Fibroblast of villous mesenchyme (primary cell): ENCODE measurements at places on chromosomes 3 and 15. TPM values are rescaled to one million over a fixed set of nuclear protein-coding genes. Genes with fewer than 3 reads are reported as not detected.
A peak's percentile ranks its signal among the peaks of the same experiment; 100 is the strongest.

DNA sequence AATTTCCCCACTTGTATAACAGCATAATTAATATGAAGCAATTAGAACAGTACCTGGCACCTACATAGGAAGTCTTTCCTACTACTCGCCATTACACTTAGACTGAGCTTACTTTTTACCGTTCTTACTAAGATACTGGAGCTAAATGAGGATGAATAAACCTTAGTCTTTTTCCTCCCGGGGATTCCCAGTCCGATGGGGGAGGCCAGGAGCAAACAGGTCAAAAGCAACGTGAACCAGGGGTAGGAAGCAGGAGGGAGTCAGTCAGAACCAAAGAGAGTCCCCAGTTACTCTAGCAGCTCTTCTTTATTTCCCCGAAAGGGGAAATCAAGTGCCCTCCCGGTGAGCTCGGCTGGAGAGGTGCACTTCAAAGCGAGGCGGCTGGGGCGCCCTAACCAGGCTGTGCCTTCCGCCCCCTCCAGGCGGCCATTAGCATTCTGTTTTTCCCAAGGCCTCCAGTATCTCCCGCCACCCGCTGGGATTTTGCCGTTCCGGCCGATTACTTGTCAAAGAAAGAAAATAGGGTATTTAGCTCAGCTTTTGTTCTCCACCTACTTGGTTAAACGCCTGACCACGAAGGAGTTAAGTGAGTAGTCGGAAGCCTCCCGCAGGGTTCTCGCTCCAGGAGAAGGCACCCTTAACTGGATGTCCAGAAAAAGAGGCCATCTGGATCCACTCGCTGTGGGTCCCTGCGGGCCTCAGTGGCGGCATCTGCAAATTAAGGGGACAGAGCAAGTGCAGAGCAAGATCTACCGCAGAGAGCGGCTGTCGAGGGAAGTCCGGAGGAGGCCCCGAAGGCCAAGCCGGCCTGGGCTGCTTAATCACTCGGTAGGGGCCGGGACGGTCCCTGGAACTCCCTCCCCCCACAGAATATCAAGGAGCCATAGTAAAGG lies 6.3 kb upstream of the EOMES start:
- no peak for DNase-seq

DNA sequence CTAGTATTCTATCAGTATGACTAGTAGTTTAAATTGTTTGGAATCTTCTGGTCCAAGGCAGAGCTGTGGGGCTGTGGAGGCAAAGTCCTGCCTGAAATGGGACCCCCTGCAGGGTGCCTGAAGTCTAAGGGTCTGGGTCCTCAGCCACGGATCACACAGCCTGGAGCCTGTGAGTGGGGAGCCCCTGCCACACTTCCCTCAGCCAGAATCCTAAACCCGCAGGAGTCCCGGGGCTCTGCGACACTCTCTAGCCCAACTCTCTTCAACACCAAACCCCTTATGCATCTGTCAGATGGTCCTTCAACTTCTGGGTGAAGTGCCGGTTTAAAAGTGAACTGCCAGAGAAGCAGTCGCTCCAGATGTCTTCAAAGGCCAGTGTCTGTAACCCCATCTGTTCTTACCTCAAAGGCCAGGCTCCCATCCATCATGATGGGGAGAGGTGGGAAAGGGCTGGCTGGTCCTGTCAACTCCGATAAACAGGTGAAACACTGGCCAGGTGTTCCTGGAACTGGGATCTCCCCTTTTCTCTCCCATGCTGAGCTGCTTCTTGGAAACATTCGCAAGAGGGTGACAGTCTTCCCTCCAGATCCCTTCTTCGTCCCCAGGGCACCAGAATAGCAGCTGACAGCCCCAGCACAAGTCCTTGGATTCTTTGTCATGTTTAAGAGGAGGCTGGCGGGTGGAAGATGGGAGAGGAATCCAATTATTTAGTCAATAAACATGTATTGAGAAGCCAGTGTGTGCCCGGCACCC lies 45.6 kb downstream of the CPN2 start:
- DNase-seq: no peak

The EFHB gene
- under 0.01 TPM in 1 of 2 replicates, not detected in the other for total RNA-seq

- DNase-seq: no peak
Measured at GRCh38 chr15:85584872-85585271, 204.5 kb downstream of the AKAP13 start.

The CACNA2D2 gene
- not detected in 2 replicates for total RNA-seq

DNA sequence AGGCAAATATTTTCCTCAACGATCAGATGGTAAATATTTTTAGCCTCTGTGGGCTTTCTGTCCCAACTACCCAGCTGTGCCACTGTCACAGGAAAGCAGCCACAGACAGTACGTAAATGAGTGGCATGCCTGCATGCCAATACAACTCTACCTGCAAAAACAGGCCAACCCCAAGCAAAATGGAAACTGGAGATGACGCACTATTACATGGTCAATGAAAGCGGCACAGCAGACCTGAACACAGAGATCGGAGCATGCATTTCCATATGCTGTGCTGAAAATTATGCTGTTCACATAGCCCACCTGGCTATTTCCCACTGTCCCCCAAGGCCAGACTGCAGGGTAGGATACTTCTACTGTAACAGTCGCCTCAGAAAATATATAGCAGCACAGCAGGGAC lies 57.8 kb downstream of the HERC2 start:
- DNase-seq: no peak

- peak; percentile 90 for DNase-seq
Measured at GRCh38 chr3:47035645-47036044, 56.2 kb downstream of the NBEAL2 start.

DNA sequence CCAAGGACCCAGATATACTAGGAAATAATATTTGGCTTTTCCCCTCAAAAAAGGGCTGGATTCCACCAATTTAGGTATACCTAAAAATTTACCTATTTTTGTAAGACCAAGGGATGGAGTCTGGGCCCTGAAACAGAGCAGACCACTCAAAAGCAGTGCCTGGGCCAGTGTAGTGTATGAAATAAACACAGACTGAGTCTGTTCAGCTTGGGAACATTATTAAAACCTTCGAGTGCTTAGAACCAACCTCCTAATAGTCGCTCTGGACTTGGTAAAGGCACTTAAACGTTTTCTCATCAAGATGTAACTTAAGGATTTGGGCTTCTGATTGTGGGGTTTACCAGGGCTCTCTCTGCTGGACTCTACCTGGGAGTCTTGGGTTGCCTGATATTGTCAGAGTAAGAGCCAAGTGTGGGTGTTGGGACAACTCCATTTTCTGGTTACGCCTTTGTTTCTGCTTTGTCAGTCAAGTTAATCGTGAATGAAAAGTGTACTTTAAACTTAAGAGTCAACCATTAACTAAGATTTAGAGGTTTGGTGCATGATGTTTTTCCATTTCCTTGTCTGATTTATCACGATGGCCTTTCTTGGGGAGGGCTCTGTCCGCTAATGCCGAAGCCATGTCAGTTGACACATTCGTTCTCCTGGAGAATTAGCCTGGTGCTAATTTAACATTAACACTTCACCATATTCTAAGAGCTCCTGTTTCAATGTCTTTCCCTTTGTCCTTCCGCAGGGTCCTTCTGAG lies 221.0 kb upstream of the TPM1 start:
- no peak for DNase-seq

DNA sequence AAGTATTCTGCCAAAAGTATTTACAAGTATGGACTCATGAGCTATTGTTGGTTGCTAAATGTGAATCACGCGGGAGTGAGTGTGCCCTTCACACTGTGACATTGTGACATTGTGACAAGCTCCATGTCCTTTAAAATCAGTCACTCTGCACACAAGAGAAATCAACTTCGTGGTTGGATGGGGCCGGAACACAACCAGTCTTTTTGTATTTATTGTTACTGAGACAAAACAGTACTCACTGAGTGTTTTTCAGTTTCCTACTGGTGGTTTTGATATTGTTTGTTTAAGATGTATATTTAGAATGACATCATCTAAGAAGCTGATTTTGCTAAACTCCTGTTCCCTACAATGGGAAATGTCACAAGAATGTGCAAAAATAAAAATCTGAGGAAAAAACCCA lies 30.3 kb downstream of the SYNM start:
- no peak for DNase-seq

DNA sequence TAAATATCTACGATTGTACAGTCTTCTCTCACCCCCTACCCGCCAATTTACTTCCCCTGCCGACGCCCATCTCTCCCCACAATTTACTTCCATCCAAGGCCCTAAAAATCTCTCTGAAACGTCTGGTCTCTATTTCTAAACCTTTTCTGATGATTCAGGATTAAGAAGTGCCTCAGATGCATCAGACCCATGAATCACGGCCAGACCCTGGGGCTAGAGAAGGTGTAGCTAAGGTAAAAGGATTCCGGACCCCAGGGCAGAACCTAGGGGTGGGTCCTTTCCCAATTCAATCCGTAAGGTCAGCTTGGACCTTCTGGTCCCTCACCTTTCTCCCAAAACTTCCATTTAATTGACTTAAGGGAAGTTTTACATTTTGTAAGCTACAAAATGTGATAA lies 46.4 kb downstream of the LRIG1 start:
- no peak for DNase-seq

GRCh38 chr15:78360958-78361718 lies 21.0 kb downstream of the CRABP1 start:
- no peak for DNase-seq

DNA sequence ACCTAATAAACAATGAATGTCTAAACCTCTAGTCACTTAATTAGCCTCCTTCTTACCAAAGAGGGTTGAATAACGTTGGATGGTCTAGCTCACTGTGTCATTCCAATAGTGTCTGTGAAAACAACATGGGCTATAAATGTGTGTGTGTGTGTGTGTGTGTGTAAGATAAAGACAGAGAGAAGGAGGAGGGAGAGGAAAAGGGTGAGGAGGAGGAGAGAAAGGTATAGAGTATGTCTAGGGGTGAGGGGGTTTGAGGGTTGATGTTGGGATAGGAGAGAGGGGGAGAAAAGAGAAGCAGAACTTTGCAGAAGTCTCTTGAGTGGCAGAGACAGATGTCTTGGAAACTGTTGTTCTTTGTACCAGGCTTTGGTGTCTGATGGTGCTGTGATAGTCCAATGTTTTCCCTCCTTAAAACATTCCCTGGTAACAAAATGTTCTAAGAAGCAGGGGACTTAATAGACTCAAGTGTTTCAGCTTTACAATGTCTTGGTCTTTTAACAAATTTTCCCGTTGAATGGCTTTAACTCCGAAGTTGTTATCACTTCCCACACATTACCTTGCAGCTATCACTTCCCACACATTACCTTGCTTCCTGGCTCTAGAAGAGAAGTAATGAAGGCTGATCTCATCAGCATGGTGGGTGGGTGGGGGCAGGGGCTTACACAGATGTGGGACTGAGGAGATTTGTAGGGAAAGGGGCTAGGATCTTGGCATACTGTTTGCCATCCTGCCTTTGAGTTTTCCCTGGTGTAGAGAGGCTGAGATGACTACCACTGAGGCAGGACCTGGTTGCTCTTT lies 57.8 kb upstream of the ETV5 start:
- no peak for DNase-seq
